ENCODE measurements at places on chromosomes 12 and 14.

DNA sequence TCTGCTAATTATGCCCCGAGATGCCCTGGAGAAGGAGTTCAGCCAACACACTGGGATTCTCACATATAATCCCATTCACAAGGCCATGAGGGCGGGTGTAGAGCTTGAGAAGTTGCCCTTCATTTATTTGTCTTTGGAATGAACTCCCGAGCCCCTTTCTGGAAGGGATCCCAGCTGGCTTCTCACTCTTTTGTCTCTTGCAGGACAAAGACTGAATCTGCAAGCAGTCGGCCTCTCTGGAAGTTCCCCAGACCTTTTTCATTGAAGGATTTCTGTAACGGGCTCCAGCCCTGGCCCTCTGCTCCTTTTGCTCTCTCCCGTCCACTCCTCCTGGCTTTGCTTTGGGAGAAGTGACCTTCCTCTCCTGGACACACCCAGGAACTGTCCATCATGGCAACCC lies 163.3 kb upstream of the SFSWAP start:
- DNase-seq, result no peak

DNA sequence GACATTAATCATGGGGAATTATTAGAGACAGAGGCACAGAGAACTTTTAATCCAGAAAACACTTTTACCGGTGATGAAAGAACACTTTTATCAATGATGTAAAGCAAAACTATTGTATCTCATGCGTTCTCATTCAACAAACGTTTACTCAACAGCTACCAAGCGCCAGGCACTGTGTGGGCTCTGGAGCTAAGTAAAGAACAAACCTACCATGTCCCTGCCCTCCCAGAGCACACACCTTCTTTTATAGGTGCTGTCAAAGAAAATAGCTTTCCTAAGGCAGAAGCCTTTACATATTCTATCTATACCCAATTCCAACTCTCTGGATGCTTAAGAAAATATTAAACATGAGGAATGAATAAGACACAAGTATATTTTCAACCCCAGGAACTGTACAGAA lies 91.1 kb downstream of the FOXN3 start:
- no peak for DNase-seq

GRCh38 chr14:67228325-67228984 lies 12.8 kb upstream of the PALS1 start:
- DNase-seq, result no peak

DNA sequence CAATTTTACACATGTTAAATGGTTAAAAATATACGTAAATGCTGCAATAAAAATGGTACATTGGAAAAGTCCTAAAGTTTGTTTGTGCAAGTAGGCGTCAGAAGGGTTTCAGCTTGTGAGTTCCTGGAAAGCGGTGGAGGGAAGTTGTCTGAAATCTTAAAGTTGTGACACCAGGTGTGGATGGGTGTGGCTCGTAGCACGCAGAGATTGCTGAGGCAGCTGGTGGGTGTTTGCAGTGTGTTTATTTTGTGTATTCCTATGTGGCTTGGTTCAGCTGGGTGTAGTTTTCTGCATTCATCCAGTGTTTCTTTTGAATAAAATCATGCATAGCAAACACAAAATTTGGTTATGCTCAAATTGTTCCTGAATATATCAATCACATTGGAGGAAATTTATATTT lies 136.8 kb upstream of the TBX3 start:
- DNase-seq, result no peak

- DNase-seq, result no peak
Measured at GRCh38 chr14:70094106-70094505, 94.6 kb downstream of the SLC8A3 start.

DNA sequence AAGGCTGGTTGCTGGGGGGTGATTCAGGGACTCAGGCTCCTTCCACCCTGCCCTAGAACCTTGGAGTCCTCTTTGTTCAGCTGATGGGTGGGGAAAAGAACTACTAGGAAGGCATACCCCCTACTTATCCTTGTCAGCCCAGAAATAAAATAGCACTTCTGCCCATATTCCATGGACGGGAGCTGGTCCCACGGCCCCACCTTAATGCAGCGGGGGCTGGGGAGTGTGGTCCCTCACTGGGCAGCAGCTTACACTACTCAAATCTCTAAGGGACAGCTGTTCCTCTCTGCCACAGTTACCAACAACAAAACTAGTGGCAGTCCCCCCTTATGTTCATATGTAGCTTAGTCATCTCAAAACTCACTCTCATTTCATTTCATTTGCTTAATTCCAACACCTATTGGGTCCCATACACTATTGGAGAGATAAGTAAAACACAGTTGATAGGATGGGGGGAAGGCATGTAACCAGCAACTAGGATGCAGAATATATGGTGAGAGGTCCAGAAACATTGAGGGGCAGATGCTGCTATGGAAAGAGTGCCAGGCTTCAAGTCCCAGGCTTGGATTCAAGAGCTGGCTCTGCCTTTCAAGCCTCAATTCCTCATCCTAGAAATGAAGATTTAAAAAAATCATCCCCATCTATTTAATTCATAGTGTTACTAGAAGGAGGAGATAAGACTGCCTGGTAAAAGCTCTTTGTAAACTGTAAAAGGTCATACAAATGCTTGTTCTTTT lies 83.7 kb upstream of the RIC8B start:
- DNase-seq, result no peak

Data from left renal cortex interstitium (tissue), 4 donors.